ENCODE measurements at places on chromosomes 2 and 18.

DNA sequence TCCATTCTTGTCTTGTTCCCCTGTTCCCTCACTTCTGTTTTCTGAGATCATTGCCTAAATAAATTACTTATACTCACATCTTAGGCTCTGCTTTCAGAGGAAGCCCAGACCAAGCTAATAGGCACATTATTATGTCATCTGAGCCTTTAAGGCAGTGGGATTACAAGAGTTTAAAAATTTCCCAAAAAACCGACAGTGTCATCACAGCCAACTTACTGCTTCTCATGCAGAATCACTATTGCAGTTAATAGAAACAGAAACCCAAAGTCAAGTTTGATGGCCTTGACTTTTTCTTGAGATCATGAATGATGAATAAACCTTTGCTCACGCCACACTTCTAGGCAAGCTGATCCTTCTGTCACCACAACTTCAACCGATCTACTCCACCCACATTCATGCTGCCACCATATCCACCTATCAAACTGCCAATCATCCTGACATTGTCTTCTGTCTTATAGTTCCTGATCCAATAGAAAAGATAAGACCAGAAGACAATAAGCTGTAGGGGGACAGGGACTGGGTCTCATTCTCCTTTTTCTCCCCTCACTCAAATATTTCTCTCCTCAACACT, 142.7 kb upstream of the CREB1 start:
- no peak for DNase-seq

- no peak for DNase-seq
Observed at GRCh38 chr18:12435867-12436266, 28.1 kb downstream of the PRELID3A start.

GRCh38 chr2:162817921-162818320, 20.6 kb downstream of the KCNH7 start:
- no peak for DNase-seq

- DNase-seq: no peak
Observed at GRCh38 chr18:59549503-59550173, 147.6 kb downstream of the CCBE1 start.

DNA sequence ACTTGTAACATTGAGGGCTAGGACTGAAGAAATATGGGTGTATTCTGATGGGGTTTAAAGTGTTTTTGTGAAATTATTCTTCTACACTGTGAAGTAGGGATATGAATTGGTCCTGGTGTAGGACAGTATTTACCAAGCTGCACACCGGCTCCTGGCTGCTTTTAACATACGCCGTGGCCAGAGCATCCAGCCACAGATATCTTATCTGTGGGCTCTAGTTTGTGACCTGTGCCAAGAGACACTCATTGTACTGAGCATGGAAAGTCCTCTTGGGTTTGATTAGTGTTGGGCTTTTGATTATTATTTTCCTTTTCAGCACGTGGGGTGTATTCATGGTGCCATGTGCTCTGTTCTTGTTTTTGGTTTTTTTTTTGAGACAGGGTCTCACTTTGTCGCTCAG, 8.0 kb downstream of the USP39 start:
- no peak for DNase-seq

- DNase-seq: no peak
Observed at GRCh38 chr2:147135376-147135775, 709.5 kb upstream of the ACVR2A start.

DNA sequence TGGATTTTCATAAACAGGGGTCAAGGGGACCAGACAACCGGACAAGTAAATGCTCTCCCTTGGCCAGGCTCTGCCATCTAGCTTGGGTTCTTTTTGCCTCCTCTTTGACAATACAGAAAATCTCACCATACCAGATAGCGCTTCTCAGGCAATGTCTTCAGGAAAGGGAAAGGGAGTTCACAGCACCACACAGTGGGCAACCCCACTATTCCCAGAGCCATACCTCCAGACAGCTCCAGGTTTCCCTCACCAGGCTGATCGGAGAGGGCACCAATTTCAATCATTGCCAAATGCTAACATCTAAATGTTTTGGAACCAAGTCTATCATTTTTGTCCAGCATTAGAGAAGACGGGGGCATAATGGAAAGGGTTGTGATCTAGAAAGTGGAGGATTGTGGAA, 28.1 kb downstream of the CCDC68 start:
- DNase-seq: no peak

DNA sequence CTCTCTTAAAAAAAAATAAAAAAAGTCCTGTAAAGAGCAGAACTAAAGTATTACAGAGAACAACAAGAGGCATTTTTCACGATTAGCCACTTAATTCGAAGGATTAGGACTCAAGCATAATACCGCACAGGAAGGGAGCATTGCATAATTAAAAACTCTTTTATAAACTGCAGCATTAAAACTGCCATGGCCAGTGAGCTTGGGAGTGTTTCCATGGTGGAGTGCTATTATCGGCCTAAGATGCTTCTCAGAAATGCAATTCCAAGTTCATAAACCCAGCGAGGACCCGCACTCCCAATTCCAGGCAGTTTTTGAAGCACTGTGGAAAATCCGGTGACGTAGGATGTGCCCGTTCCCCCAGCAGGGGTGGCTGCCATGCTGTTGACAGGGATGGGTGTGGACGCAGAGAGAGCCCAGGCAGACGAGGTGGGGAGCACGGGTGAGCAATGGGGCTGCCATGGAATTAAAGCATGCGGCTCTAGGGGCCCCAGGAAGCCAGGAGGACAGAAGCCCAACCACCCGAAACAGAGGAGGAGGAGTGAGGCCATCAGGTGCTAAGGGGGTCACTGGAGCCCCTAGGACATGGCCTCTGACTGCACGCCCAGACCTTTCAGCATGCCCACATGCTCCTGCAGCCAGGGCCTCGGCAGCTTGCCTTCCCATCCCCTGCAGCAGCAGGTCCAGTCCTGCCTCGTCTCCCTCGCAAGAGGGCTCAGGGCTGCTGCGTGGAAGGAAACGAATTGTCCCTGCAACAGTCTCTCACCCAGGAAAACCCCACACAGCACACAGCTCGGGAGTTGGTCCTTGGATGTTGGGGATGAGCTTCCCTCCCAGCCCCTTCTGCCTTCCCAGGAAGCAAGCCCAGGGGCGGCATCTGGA, 233.4 kb downstream of the NDUFA10 start:
- DNase-seq: no peak

DNA sequence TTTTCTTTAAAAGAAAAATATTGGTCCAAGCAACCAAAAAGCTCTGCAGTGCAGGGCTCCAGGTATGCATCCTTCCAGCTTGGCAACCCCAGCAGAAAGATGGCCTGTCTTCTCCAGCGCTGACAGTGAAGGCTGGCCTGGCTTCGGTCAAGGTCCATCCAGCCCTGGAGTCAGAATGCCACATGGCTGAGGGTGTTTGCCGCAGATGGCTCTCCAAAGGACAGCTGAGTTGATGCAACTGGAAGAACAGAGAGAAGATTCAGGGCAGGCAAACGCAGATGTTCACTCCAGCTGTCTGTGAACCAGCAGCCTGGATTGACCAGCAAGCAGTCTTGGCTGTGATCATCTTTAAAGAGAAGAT, 51.4 kb downstream of the MARCO start:
- DNase-seq: no peak

DNA sequence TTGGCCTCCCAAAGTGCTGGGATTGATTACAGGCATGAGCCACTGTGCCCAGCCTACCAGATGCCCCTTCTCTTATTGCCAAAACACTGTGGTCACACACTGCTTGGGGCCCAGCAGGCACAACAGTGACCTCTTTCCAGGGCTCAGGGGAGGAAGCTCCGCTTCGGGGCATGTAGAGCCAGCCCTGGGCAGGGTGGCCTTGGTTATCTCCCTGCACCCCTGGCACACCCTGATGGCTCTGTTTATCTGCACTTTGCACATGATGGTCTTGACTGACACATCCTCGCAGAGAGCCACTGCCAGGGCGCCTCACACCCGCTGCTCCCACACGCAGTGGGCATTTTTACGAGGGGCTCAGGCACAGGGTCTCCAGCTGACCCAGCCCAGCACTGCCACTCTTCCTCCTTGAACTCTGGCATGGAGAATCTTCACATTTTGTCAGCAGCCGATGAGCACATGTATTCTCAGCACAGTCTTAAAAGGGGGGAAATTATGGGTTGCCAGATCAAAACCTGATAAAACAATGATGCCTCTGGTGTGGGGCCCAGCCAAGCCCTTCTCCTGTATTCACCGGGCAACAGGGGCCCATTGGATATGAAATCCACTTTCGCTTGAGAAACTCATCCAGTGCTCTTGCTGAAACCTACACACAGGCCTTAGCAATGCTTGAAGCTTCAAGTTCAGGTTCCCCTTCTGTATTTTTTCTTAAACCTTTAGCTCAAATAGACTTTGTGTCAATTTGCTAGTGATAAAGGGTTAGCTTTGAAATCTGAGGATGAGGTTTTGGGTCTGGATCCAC, 5.9 kb downstream of the GYPC start:
- no peak for DNase-seq

- DNase-seq: no peak
Observed at GRCh38 chr2:118638453-118638852, 209.0 kb downstream of the EN1 start.

GRCh38 chr2:50885948-50886347, 146.0 kb downstream of the NRXN1 start:
- no peak for DNase-seq

- peak; percentile 65 for DNase-seq
Observed at GRCh38 chr2:96528006-96528699, 8.4 kb upstream of the ARID5A start.

- no peak for DNase-seq
Observed at GRCh38 chr2:143903172-143903856, 616.6 kb downstream of the ZEB2 start.

- no peak for DNase-seq
Observed at GRCh38 chr2:231034291-231034882, 2.9 kb upstream of the C2orf72 start.

DNA sequence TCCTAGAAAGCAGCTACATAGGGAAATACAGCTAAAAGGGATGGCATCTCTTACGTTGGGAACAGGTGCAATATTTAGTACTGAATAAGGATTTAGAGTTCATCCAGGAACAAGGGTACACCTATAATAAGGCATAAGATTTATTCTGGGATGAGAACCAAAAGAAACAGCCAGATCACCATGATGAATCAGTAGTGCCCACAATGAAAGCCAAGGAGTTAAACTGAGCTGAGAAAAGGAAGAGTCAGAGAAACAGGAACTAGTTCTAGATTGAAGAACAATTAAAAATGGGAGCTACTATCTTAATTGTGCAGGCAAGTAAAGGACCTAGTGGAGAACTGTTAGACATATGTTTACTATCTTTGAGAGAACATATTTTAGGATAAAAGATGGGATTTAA, 692.3 kb downstream of the LRP1B start:
- no peak for DNase-seq

DNA sequence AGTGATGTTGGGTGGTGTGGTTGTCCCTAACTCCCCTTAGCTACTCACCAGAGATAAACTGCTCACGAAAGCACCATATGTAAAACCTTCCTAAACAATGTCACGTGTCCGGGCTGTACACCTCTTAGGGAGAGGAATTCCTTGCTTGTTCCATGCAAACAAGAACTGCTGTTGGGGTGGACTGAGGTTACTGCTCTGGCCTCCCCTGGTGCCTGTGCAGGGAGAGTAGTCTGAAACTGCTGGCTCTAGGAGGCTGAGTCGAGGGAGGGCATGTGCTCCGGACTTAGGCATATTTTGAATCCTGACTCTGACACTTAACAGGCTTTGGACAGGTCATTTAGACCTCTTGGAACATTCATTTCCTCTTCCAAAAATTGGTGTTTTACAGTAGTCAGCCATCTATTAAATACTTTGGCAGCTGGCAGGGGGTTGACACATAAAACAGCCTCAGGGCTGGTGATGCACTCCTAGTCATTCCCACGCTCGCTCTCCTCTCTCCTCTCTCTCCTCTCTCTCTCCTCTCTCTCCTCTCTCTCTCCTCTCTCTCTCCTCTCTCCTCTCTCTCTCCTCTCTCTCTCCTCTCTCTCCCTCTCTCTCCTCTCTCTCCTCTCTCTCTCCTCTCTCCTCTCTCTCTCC, 10.6 kb downstream of the THNSL2 start:
- no peak for DNase-seq

DNA sequence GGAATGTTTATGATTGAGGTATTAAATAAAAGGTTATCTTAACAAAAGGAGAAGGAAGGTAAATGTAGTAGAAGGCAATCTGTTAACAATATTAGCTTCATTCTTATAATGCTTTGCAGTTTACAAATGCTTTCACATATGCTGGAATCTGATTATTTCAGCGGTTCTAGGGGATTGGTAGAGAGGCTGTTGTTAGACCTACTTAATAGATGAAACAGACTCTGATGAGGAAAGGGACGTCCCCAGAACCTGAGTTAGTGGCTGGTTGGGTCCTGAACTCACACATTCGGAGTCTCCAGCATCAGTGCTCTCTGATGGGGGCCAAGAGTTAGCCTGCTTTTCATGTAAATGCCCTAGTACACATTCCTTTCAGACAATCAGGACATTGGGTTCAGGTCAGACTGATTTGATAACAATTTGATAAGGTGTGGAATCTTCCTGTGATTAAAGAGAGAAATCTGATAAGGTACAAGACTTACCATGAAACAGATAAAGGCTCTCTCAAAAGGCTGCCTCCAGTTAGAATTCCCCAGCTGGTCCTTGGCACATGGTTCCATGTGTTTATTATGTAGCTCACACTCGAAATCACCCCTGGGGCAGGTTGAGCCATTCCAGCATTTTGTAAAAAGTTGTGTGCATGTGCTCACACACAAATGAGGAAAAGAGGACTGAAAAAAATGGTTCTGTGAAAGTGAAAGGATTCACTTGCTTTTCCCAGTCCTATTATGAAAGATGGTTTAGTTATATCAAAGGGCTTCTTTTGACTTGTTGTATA, 103.1 kb downstream of the GPD2 start:
- DNase-seq: no peak

DNA sequence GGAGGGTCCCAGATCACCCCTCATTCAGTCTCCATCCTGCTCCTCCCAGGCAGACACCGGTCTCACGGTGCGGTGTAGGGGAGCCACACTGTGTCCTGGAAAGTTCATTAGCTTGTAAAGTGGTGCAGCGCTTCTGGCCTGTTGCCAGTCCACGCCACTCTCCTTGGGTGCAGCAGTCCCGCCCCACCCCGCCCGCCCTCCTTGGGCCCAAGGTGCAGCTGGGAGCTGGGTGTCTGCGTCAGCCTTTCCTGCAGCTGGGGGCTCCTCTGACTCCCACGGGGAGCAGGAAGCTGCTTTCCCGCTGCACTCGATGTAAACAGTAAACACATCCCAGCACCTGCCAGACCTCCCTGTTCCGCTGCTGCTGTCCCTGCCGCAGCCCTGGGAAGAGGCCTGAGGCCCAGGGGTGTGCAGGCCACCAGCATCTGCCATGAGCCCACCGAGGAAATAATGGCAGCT, 53.8 kb upstream of the ASB18 start:
- no peak for DNase-seq
